ENCODE measurements at places on chromosomes 1 and 21. TPM values are rescaled to one million over a fixed set of nuclear protein-coding genes. Genes with fewer than 3 reads are reported as not detected.

TAS1R3 gene
- 0.12 TPM for total RNA-seq

SH2D1B gene
- total RNA-seq = 0.08 TPM

FMO3 gene
- total RNA-seq = not detected

OR2T2 gene
- not detected for total RNA-seq

FBLIM1 gene
- total RNA-seq = 28.0 TPM

GJA5 gene
- total RNA-seq = 0.03 TPM

ZMYND12 gene
- 0.58 TPM for total RNA-seq

PLA2G2C gene
- not detected for total RNA-seq

LRRC39 gene
- 0.15 TPM for total RNA-seq

SNRNP40 gene
- total RNA-seq = 51.4 TPM

ABCB10 gene
- 17.9 TPM for total RNA-seq

PLEKHN1 gene
- total RNA-seq = 7.6 TPM

GSTM1 gene
- total RNA-seq = not detected

SH3BGR gene
- 1.2 TPM for total RNA-seq

PLPPR4 gene
- not detected for total RNA-seq

KIF17 gene
- total RNA-seq = 1.1 TPM

KRTAP13-4 gene
- not detected for total RNA-seq

C8B gene
- total RNA-seq = not detected

HDAC1 gene
- 53.0 TPM for total RNA-seq

ANXA9 gene
- total RNA-seq = 0.80 TPM

C1QTNF12 gene
- 2.0 TPM for total RNA-seq

CCDC27 gene
- not detected for total RNA-seq

CFHR2 gene
- total RNA-seq = not detected

SLC19A1 gene
- 23.1 TPM for total RNA-seq

CAMSAP2 gene
- total RNA-seq = 18.3 TPM

ZMYM1 gene
- 6.5 TPM for total RNA-seq

PROK1 gene
- not detected for total RNA-seq

RIMKLA gene
- 0.84 TPM for total RNA-seq

HSPB7 gene
- total RNA-seq = not detected
